Stimulated activated CD4-positive, alpha-beta T cell treated with anti-CD3 and anti-CD28 coated beads, Interleukin-12 subunit alpha, Interleukin-12 subunit beta, amount 100 ng/mL, for 48 hours (primary cell): ENCODE measurements at places on chromosomes 4 and X.

DNA sequence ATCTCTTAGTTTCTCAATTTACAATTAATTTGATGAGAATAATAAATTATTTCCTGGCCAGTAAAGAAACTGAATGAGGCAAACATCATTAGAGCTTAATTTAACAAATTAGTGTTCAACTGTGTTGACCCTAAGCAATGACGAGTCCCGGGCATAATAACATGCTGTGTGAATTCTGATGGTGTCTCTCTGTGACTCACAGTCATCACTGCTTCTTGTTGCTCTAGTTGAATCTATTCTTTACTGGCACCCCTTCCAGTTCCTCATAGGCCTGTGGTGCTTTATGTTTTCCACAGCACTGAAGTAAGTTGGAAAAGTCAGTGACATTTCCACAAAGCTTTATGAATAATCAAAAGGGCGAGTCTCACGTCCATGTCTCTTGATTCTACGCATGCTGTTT is 57.7 kb upstream of the SLC7A11 start:
- DNase-seq: no peak

- no peak for DNase-seq
These were observed 189.7 kb downstream of the TSPAN5 start for GRCh38 chr4:98468709-98469108.

DNA sequence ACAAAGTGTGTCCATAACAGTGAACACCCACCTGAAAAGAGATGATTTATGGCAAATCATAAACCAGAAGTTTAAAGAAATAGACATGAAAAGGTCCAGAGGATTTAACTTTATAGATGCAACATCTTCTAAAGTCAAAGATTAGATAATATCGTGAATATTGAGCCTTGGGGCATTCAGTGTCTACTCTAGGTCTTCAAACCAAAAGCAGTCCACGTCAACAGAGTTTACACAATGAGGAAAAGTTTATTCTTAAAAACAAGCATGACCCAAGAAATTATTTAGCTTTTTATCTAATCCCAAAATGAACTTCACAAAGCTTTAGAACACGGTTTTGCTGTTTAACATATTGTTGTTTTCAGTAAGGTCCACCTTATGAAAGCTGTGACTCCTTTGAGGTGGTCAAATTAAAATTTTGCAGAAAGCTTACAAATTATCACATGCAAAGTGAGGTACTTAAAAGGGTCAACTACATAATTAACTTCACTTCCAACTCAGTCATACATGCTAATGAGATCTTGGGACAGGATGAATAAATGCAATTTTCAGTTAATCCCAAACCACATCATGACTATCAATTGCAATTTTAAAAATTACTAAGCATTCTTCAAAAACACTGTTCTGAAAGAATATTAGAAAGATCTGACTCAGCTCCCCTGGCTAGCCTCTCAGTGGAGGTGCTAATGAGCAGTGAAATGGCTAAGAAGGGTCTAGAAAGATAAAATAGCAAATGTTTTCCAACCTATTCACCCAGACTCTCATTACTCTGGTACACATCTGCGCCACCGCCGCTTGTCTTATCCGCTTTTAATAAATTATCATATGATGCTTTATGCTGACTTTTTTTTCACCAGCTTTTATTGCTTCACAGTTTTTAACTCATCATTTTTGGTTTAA is 92.4 kb upstream of the WDR17 start:
- DNase-seq: no peak

GRCh38 chr4:86117705-86118302 is 242.0 kb downstream of the MAPK10 start:
- no peak for DNase-seq

DNA sequence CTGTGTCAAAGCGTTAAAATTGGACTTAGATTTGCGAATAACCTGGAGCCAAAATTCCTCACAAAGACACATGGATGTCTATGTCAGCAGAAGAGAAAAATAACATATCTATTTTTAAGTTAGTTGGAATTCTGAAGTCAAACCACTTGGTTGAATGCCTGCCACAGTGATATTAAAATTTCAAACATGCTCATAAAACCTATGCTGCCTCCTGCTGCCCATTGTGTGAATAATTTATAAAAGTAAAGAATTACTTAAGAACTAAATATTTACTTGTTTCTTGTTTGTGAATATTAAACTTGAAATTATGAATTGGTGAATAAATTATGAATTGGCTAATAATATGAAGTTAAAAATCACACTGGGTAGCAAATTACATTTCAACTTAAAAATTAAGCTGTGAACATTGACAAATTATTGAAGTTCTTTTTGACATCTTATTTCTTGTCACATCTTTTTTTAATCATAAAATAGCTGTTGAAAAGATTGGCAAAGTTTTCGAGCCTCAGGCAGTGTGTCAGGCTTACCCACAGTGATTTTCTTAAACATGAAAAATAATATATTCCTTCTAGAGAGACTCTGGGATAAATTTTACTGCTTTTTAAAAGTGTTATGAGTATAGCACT is 35.4 kb downstream of the FABP2 start:
- DNase-seq: no peak

GRCh38 chr4:10981576-10981975 is 297.0 kb upstream of the CLNK start:
- no peak for DNase-seq

DNA sequence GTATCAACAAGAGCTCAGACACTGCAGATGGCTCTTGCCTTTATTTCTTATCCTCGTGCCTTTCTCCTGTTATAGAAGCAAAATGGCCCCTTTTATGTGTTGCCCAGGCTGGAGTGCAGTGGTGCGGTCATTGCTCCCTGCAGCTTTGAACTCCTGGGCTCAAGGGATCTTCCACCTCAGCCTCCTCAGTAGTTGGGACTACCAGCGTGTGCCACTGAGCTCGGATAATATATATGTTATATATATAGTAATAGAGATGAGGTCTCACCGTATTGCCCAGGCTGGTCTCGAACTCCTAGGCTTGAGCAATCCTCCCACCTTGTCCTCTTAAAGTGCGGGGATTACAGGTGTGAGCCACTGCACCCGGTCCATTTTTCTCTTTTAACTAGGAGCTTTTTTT is 79.7 kb downstream of the TMEM131L start:
- DNase-seq: no peak

GRCh38 chr4:70687392-70687791 is 940 bp upstream of the UTP3 start:
- no peak for DNase-seq
